ENCODE measurements at places on chromosomes 4 and X. TPM values are rescaled to one million over a fixed set of nuclear protein-coding genes. Genes with fewer than 3 reads are reported as not detected.

Gene USP17L25
- not detected for total RNA-seq

Gene TEX11
- not detected for total RNA-seq

Gene ZCCHC12
- not detected for total RNA-seq

Gene SPANXD
- not detected for total RNA-seq

Gene PCDH19
- 0.11 TPM for total RNA-seq

Gene GYG2
- total RNA-seq = not detected

Gene RTL9
- total RNA-seq = not detected

Gene CXCL8
- 3.6 TPM for total RNA-seq

Gene ARX
- not detected for total RNA-seq

Gene SLC6A8
- total RNA-seq = 99.2 TPM

Gene TRPC3
- total RNA-seq = not detected

Gene SUPT20HL1
- total RNA-seq = not detected

Gene ELOVL6
- total RNA-seq = 24.9 TPM

Gene SMIM31
- not detected for total RNA-seq

Gene JAKMIP1
- total RNA-seq = not detected

Gene VSIG4
- not detected for total RNA-seq

Gene CSAG2
- not detected for total RNA-seq

Gene LAGE3
- total RNA-seq = 12.2 TPM

Gene KCTD8
- total RNA-seq = not detected

Gene CT45A1
- total RNA-seq = not detected

Gene GRXCR1
- total RNA-seq = not detected

Gene NDST3
- total RNA-seq = not detected

Gene ITGB1BP2
- 2.9 TPM for total RNA-seq

Gene SHISA3
- total RNA-seq = not detected

Gene ARMCX1
- 22.0 TPM for total RNA-seq

Gene MAMLD1
- total RNA-seq = 1.1 TPM

Gene LIN54
- total RNA-seq = 15.4 TPM

Gene FAM184B
- 5.5 TPM for total RNA-seq

Gene PABPC4L
- total RNA-seq = not detected

Gene RHOXF1
- not detected for total RNA-seq

Gene IGSF1
- not detected for total RNA-seq

Gene AR
- total RNA-seq = not detected

Gene UCHL1
- 11.3 TPM for total RNA-seq

Gene GAGE12H
- total RNA-seq = not detected

Gene NMU
- total RNA-seq = not detected

Gene C4orf54
- total RNA-seq = not detected

Gene ETDA
- total RNA-seq = not detected

Gene SORCS2
- total RNA-seq = 1.2 TPM

Gene GAGE12F
- not detected for total RNA-seq

Gene ZNF185
- 46.6 TPM for total RNA-seq

Gene KLF8
- total RNA-seq = 22.0 TPM

Gene QDPR
- total RNA-seq = 8.2 TPM

Gene XAGE1A
- not detected for total RNA-seq

Gene IDUA
- 30.8 TPM for total RNA-seq

Gene DMRTC1
- not detected for total RNA-seq

Gene KLHL4
- under 0.01 TPM for total RNA-seq

Gene BANK1
- total RNA-seq = not detected

Gene GPC3
- total RNA-seq = 0.33 TPM

Gene CLNK
- not detected for total RNA-seq

Gene VBP1
- total RNA-seq = 42.2 TPM

Gene MAGEA12
- not detected for total RNA-seq
